ENCODE measurements at places on chromosomes 7 and 10.

DNA sequence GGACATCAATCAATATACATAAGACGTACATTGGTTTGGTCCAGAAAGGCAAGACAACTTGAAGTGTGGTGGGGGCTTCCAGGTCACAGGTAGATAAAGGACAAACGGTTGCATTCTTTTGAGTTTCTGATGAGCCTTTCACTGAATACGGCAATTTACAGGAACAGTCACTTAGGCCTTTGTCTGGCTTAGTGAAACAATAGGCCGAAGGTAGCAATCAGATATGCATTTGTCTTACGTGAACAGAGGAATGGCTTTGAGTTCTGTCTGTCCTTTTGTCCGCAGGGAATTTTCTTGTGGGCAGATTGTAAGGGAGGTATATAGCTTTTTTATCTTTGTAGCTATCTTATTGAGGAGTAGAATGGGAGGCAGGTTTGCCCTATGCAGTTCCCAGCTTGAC is 10.8 kb upstream of the STN1 start:
- no peak for DNase-seq

GRCh38 chr10:12481924-12482323 is 132.6 kb downstream of the CAMK1D start:
- DNase-seq: no peak

GRCh38 chr7:106176414-106177299 is 64.5 kb upstream of the SYPL1 start:
- DNase-seq: peak; percentile 87

DNA sequence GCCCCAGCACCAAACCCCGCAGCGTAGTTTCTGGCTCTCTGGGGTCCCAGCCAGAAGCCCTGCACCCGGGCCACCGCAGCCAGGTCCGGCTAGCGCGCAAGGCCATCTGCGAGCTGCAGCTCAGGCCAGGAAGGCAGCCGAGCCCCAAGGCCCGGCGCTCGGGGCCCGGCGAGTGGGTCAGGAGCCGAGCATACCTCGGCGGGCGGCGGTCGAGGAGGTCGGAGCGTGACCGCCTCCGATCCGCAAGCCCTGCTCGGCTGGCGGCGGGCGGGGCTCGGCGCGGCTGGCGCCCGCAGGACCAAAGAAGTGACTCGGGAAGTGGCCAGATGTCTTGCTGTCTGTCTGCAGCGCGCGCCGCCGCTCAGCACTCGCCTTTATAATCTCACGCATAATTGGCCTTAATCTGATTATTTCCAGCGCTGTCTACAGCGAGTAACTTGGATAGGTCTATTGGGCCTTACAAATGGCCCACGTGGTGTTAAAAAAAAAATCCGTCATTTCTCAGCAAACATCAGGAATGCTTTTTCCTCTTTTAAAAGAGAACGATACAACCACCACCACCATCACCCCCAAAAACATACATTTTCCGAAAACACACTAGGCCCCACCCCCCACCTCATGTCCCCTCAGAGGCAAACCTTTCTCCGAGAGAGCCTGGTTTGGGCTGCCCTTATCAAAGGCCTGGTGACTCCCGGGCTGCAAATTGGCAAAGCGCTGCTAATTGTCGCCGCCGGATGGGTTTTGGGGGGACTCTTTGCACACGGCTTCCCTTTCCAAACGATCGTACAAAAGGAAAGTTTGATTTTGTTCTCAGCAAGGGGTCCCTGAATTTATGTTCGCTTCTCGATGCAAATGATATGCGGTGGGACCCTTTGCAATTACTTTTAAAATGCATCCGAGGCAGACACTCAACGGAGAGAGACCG is at the start of gene DRGX:
TSS of gene DRGX (minus strand) at position 349 of the 925 bp plus-strand sequence. CDS start 649 bp downstream, outside the sequence.
- no peak for DNase-seq

DNA sequence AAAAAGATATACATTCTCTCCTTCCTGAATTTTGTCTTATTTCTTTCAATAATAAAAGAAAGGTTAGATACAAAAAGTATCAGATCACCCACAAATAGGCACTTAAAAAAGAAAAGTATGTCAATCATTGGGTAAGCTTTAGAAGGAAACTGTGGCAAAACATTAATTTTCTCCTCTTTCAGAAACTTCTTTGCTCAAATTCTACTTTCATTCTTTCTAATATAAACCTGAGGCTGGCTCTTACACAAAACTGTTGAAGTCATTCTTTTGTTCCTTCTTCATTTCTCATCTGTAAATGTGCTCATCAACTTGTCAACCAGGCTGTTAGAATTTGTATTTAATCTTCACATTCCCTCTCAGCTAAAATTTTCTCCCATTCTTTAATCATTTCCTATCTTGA is 124.6 kb downstream of the LRRN3 start:
- no peak for DNase-seq

GRCh38 chr10:119981826-119982225 is 89.3 kb downstream of the SEC23IP start:
- DNase-seq: no peak

GRCh38 chr7:80135309-80136104 is 876 bp downstream of the GNAI1 start:
- peak; percentile 50 for DNase-seq

- DNase-seq: no peak
Observed at GRCh38 chr7:132262160-132262470, 314.2 kb downstream of the PLXNA4 start.

DNA sequence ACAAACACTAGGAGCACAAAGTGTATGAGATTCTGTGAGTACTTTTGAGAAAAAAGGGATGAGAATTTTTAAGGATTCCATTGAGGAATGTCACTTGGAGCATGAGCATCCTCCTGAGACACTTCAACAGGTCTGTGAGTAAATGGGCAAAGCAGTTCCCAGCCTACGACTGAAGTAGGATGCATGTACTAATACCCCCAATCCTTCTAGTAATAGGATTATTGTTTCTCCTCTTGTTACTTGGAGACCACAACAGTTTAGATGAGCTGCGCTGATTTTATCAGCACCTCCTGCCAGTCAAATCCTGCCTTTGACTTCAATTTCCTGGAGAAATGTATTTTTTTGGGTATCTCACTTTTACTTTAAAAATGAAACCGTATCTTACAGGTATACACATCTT is 820 bp downstream of the BBS9 start:
- DNase-seq: no peak

- no peak for DNase-seq
Observed at GRCh38 chr7:134919240-134919641, 67.1 kb upstream of the AGBL3 start.

DNA sequence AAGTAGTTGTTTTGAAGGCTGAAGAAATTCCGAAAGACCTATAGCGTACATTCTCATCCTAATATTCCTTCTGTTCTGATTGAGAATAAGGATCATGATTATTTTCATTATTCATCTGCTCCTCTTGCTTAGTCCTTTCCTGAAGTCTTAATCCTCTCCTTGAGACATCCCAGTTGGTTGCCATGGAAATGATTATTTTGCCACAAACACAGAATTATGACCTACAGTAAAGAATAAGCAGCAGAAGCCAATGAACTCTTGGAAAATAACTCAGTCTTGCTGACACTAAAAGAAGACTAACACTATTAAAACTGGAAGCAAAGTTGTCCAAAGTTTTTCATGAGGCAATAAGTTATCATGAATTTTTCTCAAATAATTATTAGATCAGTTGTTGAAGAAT is 47.8 kb upstream of the JAZF1 start:
- no peak for DNase-seq

GRCh38 chr7:116784647-116785046 is 77.7 kb upstream of the CAPZA2 start:
- no peak for DNase-seq

DNA sequence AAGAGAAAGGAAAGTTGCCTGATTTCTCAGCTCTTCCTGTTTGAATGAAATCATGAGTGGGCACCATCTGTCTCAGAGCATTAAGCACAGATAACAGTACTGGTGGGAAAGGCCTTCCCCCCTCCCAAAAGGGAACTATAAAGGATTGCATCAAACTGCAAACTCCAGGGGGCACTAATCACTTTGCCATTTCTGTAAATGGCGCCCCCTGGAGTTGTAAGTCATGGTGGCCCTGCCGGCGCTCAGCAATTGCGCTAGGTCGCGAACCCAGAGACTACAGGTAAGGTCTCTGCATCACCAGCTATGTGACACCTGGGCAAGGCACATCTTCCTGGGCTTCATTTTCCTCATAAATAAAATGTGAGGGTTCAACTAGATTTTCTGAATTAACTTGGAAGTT is 11.1 kb downstream of the LRRC4 start:
- DNase-seq: peak; percentile 46

- DNase-seq: peak; percentile 69
Observed at GRCh38 chr10:124647421-124648130, 96.6 kb downstream of the FAM53B start.

DNA sequence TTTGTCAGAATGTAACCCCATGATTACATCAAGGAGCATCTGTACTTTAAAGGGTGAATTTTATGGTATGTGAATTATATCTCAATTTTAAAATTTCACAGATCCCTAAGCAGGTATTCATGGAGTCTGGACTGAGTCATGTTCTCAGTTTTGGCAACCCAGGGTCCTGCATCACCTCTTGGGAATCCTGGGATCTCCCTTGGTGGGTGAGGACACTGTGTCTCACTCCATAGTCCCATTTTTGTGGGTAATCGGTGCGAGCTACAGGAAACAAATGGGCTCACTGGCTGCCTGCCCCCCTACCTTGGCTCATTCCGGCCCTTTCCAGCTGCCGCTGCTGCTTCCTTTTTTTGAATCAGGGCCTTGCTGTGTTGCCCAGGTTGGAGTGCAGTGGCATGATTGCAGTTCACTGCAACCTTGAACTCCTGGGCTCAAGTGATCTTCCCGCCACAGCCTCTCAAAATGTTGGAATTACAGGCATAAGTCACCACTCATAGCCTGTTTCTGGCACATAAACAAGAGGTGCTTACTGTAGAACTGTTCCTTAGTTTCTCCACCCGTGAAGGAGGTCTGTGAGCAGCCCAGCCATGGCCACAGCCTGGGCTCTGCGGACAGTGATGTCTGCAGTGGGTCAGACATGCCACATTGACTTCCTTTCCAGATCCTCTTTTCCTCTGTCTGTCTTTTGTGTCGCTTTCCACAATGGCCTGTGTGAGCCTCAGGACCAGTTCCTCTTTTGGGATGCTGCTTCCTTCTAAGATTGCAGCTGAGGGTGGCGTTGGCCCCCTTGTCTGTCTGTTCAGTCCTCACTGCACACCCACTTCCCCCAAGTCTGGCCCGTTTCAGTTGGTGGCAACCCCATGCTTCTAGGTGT is 14.5 kb downstream of the PALD1 start:
- DNase-seq: no peak

GRCh38 chr10:513393-513792 is 176.1 kb downstream of the DIP2C start:
- DNase-seq: no peak

- DNase-seq: no peak
Observed at GRCh38 chr7:95157381-95157780, 167.0 kb downstream of the PON1 start.

GRCh38 chr7:82443547-82444219 is at the start of gene CACNA2D1:
Gene CACNA2D1, minus strand, starts transcription at chr7:82443777.
- peak; percentile 26 for DNase-seq

GRCh38 chr10:55397777-55398496 is 596.9 kb upstream of the PCDH15 start:
- DNase-seq: no peak

DNA sequence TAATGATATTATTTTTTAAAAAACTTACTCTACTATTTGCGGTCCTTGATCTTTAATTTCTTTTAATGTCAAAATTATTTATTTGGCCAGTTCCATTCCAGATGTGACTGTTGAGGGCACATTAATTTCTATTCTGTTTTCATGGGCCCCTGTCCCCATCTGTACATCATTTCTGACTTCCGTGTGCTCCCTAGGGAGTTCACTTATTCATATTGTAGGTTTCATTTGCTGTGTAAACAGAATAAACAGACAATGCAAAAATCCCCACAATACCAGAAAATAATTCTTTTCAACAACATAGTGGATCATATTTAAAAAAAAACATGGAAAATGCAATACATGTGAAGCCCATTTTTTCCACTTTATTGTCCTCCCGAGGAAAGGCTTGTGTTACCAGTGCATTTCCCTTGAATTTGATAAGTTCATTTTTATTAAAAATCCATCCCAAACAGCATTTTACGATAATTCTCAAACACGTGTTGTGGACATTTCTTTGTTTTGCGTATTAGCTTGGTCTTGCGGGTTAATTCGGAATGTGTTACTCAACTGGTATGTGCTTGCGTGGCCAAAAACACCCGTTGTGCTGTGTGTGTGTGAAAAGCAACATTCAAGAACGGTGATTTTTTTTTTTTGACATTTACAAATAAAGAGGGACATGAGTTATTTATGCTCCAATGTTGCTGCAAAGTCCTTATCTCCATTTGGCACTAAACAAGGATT is 138.4 kb downstream of the MGMT start:
- DNase-seq: no peak

GRCh38 chr10:90577569-90577968 is 280.3 kb downstream of the HTR7 start:
- no peak for DNase-seq

DNA sequence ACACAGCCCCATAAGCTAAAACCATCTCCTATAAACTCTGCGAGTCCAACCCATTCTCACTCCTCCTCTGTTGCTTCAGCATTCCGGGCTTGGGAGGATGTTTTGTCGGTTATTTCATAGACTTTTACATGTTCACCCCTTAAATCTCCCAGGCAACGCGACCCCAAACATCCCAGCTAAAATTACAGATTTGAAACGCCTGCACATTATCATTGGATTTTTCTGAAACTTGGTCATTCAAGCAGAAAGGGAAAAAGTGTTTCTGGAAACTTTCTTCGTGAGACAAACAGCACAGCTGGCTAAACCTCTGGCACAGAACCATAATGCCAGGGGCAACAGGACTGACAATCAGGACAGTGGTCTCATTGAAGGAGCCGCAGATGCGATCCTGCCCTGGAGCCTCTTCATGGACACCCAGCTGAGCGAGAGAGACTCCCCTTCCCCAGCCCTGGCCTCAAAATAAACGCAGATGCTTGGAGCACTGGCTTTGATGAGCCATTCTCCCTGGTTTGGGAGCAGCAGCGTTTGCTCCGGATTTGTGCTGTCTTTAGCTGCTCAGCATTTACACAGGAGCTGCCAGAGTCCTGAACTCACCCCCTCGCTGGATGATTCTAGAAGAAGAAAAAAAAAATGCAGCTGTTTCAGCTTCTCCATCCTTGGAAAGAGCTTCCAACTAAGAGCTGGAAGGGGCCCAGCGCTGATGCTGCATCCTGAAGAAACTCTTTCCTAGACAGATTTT is 30.1 kb downstream of the AFAP1L2 start:
- no peak for DNase-seq

DNA sequence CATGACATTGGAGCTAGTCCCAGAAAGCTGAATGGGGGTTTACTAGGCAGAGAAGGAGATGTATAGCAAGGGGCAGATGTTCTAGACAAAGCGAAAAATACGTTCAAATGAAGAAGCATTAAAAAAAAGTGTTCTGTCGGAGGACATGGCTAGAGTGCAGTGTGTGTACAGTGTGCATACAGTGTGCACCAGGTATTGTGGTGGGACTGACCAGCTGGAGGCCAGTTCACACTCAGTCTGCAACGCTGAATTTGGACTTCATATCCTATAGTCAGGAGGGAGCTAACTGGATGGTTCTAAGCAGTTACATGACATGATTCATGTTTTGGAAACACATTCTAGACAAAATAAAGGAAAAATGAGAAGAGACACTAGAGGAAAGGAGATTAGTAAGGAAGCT is 8.8 kb downstream of the BBIP1 start:
- no peak for DNase-seq

GRCh38 chr10:72011976-72012512 is 47.8 kb downstream of the CHST3 start:
- DNase-seq: no peak

- DNase-seq: no peak
Observed at GRCh38 chr10:13882119-13882711, 295.4 kb downstream of the PRPF18 start.
